Activated gamma-delta T cell treated with anti-CD3 and anti-CD28 coated beads, Interleukin-2, amount 50 U/mL, for 16 hours (primary cell): ENCODE measurements at places on chromosomes 16 and 17.

GRCh38 chr16:52141871-52142270, 405.1 kb downstream of the TOX3 start:
- no peak for DNase-seq

DNA sequence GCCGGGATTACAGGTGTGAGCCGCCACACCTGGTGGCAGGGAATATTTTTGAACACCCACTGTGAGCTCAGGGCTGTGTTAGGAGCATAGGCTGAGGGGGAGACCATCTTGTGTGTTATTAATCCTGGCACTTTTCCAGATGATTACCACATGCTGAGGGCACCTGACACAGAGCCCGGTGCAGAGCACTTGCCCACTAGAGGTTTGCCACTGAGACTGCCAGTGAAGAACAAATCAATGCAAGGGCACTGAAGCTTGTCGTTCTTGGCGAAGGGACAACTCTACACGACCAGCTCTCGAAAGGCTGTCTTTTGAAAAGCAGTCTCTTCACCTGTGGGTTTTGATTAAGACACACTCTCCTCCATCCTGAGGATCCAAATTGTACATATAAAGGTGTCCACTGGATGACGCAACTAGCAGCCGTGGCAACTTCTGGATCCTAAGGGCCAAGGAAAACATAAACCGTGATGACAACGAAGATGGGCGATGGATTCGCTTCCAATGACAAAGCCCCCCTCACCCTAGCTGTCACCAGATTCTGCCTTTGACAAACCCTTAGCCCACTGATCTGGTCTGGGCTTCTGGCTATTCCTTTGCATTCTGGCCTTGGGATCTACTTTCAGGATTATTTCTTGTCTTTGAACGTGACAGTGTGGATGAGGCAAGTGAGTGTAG, 28.7 kb downstream of the WIPI1 start:
- DNase-seq = no peak

DNA sequence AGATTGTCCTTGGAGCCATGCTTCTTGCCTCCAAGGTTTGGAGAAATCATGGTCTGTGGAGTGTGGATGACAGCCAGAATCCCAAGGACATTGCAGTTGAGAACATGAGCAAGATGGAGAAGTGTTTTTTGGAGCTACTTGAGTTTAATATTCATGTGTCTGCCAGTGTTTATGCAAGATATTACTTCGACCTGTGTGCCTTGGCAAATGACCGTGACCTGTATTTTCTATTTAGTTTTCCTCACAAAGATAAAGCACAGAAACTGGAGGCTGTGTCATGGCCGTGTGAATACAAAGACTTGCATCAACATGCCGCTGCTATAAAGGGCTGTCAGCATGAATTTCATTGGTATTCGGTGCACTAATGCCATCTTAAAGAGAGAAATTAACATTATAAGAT, 9.0 kb downstream of the GGA2 start:
- no peak for DNase-seq

GRCh38 chr17:81465910-81466309, 46.7 kb downstream of the ACTG1 start:
- no peak for DNase-seq

GRCh38 chr16:54051821-54052220, 234.8 kb downstream of the IRX3 start:
- DNase-seq = no peak

- no peak for DNase-seq
Observed at GRCh38 chr17:37138571-37139120, 189.9 kb downstream of the AATF start.

- no peak for DNase-seq
Observed at GRCh38 chr17:42675348-42675964, 1.3 kb downstream of the PLEKHH3 start.

DNA sequence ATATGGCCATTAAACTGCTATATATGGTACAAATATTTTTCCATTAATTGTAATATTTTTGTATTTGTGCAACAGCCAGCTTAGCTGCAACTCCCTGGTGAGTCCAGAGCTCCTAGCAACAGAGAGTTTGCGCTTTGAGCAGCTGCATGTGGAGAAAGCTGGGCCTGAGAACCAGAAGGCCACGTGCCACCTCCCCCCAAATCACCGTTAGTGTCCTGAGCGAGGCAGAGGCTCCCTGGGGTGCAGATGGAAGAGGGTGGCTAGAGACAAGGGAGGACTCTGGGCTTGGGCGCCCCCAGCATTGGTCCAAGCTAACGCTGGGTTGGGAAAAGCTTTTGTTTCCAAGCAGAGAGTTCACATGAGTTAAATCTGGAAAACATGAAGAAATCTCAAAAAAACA, 41.6 kb downstream of the HSBP1 start:
- no peak for DNase-seq

DNA sequence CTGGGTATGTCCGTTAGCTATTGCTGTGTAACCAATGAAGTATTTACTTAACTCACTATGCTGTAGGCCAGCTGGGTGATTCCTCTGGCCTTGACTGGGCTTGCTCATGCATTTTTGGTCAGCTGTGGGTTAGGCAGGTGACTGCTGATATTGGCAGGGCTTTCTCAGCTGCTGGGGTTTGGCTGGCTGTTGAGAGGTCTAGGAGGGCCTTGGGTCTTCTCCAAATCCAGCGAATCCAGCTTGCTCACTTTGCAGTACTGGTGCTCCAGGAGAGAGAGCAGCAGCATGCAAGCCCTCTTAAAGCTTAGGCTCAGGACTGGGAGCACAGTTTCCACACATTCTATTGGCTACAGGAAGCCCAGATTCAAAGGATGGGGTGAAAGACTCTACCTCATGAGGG, 270.1 kb downstream of the PHKB start:
- no peak for DNase-seq

- DNase-seq = no peak
Observed at GRCh38 chr16:3597226-3597625, 14.2 kb downstream of the SLX4 start.

GRCh38 chr16:11955713-11956123, 9.3 kb upstream of the TNFRSF17 start:
- DNase-seq = no peak

GRCh38 chr17:34720760-34721159, 141.4 kb downstream of the TMEM132E start:
- DNase-seq = no peak

DNA sequence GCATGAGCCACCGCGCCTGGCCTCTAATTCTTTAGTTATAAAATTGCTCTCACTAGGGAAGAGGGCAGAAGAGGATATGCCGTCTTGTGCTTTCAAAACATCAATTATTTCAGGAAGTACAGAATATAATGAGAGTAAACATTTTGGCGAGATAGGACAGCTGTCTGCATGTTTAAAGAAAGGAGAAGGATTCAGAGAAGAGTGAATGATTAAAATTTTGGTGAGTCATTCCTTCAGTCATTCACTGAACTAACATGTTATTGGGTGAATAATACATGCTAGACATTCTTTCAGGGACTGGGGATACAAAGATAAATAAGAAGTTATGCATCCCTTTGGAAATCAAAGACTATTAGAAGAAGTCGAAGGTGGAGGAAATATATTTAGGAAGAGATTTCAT, 590.3 kb upstream of the GOT2 start:
- DNase-seq = no peak

DNA sequence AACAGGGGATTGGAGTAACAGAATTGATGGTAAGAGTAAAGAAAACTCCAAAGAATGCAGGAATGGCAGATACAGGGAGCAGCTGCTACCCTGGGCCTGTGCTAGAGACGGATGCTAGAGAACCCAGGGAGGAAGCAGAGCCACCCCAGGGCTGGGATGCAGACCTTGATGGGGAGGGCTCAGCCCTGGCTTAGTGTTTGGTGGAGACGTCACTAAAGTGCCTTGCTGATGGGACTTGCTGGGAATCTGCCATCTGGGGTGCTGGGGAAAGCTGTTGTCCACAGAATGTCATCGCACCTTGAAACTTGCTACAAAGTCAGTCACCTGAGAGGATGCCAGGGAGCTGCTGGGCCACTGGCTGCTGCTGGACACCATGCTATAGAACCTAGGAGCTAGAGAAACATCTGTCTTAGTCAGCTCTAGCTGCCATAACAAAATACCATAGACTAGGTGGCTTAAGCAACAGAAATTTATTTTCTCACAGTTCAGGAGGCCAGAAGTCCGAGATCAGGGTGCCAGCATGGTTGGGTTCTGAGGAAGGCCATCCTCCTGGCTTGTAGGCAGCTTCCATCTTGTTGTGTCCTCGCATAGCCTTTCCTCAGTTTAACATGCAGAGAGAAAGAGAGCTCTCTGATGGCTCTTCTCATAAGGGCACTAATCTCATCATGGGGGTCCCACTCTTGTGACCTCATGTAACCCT, 15.3 kb downstream of the MT1X start:
- no peak for DNase-seq

- no peak for DNase-seq
Observed at GRCh38 chr17:7475764-7476422, 3.5 kb downstream of the ZBTB4 start.

- DNase-seq = no peak
Observed at GRCh38 chr16:75319513-75320411, 68.3 kb upstream of the BCAR1 start.

DNA sequence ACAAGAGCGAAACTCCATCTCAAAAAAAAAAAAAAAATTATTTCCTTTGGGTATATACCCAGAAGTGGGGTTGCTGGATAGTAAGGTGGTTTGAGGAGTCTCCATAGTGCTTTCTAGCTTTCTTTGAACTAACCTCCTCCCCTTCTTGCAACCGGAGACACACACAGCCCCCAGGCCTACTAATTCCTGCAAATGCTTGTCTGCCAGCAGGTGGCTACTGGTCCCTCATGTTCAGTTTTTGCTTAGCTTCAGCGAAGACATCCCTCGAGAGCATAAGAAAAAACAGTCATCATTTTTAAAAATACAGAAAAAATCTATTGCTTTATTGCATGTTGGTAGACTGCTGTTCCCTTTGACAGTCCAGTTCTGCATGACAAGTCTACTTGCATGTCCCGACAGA, 439.0 kb downstream of the UTP18 start:
- DNase-seq = no peak

GRCh38 chr17:81601525-81602120, 35.3 kb downstream of the NPLOC4 start:
- DNase-seq = peak; percentile 19

DNA sequence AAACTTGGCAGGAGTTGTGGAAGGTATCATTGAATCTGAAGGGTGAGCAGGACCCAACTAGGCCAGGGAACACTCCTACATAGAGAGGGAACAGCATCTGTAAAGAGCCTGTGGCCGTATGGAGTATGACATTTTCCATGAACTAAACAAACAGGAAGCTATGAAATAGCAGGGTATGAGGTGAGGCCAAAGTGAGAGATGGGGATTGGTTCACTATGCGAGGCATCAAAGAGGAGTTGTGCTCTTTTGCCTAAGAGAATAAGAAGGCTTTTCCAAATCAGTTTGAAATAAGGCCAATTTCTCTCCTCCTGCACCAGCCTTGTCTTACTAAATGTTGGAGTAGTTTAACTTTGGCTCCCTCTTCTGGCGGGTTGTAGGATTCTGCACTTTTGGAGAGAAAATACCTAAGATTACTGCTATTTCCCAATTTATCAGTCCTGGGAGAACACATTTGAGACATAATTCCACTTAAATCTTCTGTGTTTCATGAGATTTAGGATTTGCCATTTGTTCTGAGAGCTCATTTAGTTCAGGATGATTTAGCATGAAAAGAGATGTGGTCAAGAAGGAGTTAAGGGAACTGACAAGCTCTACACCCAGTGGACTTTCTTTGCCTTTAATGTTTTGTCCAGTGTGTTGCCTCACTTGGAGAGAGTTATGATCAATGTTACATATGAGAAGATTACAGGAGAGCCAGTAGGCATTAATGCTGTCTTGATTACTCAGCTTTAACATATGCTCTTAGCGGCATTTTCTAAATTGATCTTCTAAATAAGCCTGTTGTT, 55.4 kb downstream of the TNRC6C start:
- peak; percentile 42 for DNase-seq

DNA sequence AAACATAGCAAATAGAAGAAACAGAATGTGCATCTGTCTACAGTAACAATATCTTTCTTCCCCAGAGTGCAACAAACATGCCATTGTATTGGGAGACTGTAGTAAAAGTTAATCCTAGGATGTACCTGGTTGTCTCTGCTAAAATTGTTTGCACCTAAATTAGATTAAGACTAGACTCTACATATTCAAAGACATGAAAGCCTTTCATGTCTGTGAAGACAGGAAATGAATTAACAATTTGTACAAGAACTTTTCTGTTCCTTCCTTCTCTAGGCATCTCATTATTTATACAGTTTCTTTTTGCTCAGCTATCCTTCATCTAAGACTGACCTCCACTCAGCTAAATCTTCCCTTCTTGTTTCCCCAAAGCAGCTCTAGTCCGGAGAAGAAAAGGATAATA, 220.6 kb downstream of the LGALS9B start:
- DNase-seq = no peak

DNA sequence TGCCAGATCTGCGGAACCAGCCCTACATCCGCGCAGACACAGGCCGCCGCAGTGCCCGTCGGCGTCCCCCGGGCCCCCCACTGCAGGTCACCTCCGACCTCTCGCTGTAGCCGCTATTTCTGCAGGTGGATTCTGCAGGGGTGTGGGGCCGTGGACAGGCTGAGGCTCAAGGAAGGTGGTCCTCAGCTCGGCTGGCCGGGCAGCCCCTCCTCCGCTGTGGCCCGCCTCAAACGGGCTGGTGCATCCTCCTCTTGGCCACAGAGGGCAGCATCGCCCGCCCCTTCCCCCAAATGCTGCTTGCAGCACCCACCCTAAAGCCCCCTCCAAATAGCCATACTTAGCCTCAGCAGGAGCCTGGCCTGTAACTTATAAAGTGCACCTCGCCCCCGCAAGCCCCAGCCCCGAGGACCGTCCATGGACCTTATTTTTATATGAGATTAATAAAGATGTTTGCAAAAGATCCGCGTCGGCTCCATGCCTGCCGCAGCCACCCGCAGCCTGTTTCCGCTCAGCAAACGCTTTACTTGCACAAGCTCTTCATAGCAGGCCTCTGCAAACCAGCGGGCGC, 14.9 kb downstream of the SPATA32 start:
- DNase-seq = no peak
